ENCODE measurements at places on chromosomes 4 and X.

DNA sequence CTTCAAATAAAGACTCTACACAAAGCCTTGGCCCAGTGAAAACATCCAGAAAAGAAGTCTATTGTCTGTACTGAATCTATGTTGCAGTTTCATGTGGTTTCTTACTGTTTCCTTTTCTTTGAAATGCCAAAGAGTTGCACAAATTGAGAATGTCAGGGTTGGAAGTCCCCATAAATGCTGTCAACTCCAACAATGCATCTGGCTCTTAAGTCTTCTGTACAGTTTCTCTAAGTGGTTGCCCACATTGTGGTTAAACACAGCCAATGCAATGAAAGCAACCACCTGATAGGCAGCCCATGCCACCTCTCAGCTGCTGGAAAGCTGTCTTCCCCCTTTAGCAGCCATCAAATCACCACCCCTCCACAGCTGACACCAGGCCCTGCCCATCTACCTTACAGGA lies 67.2 kb upstream of the C1GALT1C1 start:
- no peak for DNase-seq

DNA sequence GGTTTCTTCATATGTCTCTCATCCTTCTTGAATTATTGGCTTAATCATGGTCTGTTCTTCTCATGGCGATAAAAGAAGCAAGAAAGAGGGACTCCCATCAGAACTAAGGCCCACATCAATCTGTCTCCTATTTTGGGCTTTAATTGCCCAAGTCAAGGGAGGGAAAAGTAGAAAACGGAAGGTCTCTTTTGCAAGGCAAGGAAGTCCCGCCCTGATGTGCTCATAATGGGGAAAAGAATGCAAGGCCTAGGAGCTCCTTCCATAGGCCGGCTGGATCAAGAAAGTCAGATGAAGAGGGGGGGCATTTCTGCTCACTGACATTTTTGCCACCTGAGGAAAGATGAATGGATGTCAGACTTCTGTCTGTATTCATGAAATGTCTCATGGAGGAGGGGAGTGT lies 127.7 kb upstream of the RPS6KA3 start:
- no peak for DNase-seq

GRCh38 chr4:18252052-18252451 lies 230.5 kb upstream of the LCORL start:
- DNase-seq: no peak

DNA sequence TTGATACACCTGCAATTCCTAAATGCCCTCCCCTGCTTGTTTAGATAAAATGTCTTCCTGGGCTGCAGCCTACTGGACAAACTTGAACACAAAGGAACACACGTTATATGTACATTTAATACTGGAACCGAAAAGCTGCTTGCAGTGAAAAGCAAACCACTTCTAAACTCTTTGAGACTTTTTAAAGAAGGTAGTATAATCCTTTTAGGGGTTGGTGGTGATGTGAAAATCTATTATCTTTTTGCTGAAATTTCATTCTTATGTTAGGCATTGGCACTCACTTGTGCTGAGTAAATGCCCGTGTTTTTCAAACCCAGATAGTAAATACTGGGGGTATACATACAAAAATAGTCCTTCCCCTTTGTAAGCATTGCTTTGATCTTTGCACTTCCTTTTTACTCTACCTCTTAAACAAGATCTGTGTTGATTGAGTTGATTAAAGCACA lies 2.2 kb downstream of the NFKB1 start:
- no peak for DNase-seq

DNA sequence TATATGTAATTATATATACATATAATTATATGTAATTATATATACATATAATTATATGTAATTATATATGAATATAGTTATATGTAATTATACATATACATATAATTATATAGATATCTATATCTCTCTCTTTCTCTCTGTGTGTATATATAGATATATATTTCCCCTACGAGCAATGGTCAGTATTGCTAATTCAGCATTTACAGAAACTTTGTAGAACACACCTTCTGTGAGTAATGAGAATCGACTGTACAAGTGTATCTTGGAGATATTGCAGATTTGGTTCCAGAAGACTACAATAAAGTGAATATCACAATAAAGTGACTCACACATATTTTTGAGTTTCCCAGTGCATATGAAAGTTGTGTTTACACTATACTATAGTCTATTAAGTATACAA lies 33.7 kb downstream of the GALNTL6 start:
- no peak for DNase-seq

DNA sequence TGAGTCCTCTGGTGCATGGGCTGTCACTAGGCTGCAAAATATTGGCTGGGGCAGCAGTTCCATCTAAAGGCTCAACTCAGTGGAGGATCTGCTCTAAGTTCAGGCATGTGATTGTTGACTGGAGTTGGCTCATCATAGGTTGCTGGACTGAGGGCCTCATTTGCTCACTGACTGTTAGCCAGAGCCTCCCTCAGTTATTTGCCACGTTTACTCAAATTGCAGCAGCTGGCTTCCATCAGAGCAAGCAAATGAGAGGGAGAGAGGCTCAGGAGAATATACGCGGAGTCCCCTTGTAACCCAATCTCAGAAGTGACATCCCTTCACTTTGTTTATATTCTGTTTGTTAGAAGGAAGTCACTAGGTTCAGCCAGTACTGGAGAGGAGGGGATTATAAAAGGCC lies 54.1 kb downstream of the BMP3 start:
- DNase-seq: no peak

- no peak for DNase-seq
These were observed 107.4 kb upstream of the STOX2 start for GRCh38 chr4:183797445-183798300.

GRCh38 chrX:46407753-46408130 lies 137.5 kb downstream of the ZNF674 start:
- no peak for DNase-seq

DNA sequence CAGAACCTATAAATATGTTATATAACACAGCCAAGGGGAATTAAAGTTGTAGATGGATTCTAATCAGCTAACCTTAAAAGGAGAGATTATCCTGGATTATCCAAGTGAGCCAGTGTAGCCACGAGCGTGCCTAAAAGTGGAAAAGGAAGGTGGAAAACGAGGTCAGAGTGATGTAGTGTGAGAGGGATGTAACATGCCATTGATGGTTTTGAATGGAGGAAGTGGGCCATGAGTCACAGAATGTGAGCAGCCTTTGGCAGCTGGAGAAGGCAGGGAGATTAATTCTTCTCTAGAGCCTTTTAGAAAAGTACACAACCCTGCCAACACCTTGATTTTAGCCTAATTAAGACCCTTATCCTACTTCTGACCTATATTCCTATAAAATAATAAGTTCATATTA lies 149.1 kb downstream of the SLC39A8 start:
- DNase-seq: no peak

DNA sequence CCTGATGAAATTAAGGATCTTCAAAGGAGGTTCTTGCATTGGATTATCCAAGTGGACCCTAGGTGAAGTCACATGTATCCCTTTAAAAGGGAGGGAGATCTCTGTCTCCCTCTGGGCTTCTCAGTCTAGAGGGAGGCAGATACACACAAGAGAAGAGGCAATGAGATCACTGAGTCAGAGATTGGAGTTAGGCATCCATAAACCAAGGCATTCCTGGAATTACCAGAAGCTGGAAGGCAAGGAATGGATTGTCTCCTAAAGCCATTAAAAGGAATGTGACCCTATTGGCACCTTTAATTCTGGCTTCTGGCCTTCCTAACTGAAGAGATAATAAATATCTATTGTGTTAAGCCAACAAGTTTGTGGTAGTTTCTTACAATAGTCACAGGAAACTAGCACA lies 383.2 kb downstream of the PACRGL start:
- DNase-seq: no peak

- DNase-seq: no peak
These were observed 26.5 kb downstream of the STIM2 start for GRCh38 chr4:26887143-26887542.

GRCh38 chr4:3075652-3075981 lies 1.1 kb downstream of the HTT start:
- DNase-seq: no peak

DNA sequence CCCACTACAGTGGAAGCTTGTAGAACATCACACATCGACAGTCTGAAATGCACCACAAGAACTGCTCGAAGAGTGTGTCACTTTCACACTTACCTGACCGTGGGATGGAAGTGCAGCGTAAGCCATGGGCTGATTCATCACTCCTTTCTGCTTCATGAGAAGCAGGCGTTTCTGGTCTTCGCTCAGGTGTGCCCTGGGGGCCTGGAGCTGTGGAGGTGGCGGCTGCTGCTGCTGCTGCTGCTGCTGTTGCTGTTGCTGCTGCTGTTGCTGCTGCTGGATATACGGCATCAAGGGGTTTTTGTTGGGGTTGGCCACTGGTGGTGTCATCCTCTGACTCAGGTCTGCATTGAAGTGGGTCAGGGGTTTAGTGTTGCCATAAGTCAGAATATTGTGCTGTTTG lies 223.6 kb downstream of the MGST2 start:
- no peak for DNase-seq

- no peak for DNase-seq
These were observed 52.2 kb downstream of the SNCA start for GRCh38 chr4:89784686-89785231.

GRCh38 chr4:133151691-133152329 lies 2.7 kb downstream of the PCDH10 start:
- DNase-seq: no peak

GRCh38 chr4:154073107-154073822 lies 284.4 kb upstream of the SFRP2 start:
- DNase-seq: no peak

DNA sequence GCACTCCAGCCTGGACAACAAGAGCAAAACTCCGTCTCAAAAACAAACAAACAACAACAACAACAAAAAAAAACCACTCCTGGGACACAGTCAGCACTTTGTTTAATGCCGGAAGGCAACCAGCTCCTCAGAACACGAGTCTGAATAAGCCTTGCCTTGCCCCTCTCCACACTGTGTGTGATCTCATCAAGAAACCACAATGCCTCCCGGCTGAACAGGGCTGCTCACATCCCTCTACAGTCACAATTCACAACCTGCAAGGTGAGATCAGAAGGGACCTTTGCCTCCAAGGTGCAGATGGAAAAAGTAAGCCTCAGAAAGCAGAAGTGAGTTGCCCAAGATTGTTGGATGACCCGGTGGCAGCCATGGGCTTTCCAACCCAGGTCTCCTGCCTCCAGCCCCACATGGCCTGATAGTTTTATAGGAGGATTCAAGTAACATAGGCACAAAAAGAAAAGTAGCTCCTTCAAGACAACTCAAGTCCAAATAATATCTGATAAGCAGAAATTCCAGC lies 80.8 kb downstream of the JAKMIP1 start:
- no peak for DNase-seq

DNA sequence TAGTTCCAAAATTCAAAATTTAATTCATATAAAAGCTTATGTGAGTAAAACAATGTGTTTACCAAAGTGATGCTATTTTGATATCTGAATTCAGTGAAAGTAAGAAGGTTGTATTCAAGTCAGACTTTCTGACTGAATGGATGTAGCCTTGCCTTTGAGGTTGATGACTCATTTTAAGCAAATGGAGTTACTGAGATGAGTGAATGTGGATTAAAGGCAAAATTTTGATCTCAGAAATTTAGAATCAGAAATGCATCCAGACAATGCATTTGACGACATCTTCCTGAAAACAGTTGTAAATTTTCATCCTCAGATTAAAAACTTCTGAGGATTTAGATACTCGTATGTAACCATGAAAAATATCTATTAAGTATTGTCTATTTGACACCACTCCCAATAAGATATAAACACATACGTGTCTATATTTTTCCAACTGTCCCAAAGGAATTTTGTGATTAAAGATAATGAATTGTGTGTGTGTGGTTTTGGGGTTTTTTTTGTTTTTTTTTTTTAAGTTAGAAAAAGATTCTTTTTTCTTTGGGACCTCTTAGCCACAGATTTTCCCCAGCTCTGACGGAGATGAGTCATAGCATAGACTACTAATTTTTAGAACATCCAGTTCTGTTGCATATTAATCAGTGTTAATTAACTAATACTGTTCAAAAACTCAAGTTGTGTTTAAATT lies 34.4 kb downstream of the NFKB1 start:
- no peak for DNase-seq

DNA sequence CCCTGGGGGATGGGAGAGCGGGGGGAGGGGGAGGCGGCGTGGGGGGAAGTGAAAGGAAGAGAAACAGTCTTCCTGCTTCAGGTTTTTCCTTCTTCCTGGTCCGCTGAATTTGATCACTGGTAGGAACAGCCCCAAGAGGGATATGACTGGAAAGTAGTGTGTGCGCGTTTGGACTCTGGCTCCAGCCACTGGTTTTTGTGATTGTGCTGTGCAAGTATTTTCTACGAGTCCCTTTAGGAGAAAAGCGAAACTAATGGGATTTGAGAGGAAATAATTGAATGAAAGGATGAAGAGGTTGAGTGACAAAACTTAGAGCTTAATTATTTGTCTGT lies 836 bp downstream of the PRRG1 start:
- DNase-seq: no peak

DNA sequence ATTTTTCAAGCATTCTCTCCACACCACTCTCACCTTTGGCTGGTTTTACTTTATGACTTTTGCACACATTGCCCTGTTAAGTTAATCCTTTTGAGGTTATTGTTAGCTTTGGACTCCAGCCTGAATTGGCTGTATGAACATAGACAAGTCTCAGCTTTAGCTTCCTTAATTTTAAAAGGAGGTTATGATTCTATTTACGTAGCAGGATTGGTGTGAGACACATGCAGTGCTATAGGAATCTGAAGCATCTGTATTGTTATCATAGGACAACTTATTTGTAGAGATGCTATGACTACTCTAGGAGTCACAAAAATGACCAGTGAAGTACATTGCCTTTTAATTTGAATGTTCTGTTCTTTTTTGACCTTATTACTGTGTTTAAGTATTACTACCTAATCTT lies 15.7 kb downstream of the PGAM4 start:
- DNase-seq: no peak

DNA sequence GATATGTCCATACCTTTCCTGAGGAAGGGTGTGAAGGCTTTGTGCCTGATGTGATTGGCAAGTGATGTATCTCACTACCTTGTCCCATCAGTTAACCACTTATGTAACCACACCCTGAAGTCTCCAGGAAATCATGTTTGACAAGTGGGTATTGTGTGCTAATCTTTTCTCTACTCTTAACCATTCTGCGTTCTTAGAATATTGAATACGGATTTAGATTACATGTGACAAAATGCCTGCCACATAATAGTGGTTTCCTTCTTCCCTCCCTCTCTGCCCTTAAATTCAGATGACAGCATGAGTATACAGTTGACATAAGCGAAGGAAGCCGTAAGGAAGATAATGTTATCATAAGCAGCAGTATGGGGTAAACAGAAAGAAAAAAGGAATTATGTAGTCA lies 108.4 kb downstream of the KLHL8 start:
- DNase-seq: no peak

GRCh38 chrX:113522814-113523213 lies 682.2 kb upstream of the AMOT start:
- no peak for DNase-seq

- no peak for DNase-seq
These were observed 292.7 kb downstream of the SPOCK3 start for GRCh38 chr4:166941629-166942028.

GRCh38 chrX:15146515-15146914 lies 123.4 kb downstream of the ASB9 start:
- DNase-seq: no peak
